ENCODE measurements at places on chromosomes 4 and X. TPM values are rescaled to one million over a fixed set of nuclear protein-coding genes. Genes with fewer than 3 reads are reported as not detected.

Gene SPATA18
- total RNA-seq = 5.7 TPM

Gene TLR3
- 2.8 TPM for total RNA-seq

Gene GRIA2
- 3.8 TPM for total RNA-seq

Gene EGFL6
- 21.2 TPM for total RNA-seq

Gene PTPN13
- total RNA-seq = 78.6 TPM

Gene RNF150
- total RNA-seq = 15.0 TPM

Gene ZNF595
- total RNA-seq = 28.7 TPM

Gene SULT1E1
- total RNA-seq = 53.0 TPM

Gene BTK
- 8.2 TPM for total RNA-seq

Gene IBSP
- total RNA-seq = 0.30 TPM

Gene ARFIP1
- 41.2 TPM for total RNA-seq

Gene PABPC5
- 4.9 TPM for total RNA-seq

Gene RGN
- 3.7 TPM for total RNA-seq

Gene POLA1
- total RNA-seq = 24.1 TPM

Gene CCKAR
- total RNA-seq = 0.49 TPM

Gene CCNA2
- 18.4 TPM for total RNA-seq

Gene FAM9C
- not detected for total RNA-seq

Gene IGSF1
- 6.4 TPM for total RNA-seq

Gene ASB11
- total RNA-seq = 4.8 TPM

Gene GPR82
- total RNA-seq = 0.20 TPM

Gene GRIA3
- 7.3 TPM for total RNA-seq

Gene NPY5R
- 0.20 TPM for total RNA-seq

Gene GPRASP2
- total RNA-seq = 24.9 TPM

Gene TMEM154
- total RNA-seq = 15.0 TPM

Gene NXF2
- not detected for total RNA-seq

Gene KDR
- total RNA-seq = 32.4 TPM

Gene PAGE1
- total RNA-seq = not detected

Gene VEGFD
- total RNA-seq = 2.6 TPM

Gene SHROOM4
- 5.3 TPM for total RNA-seq

Gene PPP2R2C
- 3.0 TPM for total RNA-seq

All from skin of body (tissue), 3 donors.